ENCODE measurements at places on chromosomes 3 and 15. TPM values are rescaled to one million over a fixed set of nuclear protein-coding genes. Genes with fewer than 3 reads are reported as not detected.

GRCh38 chr3:139728414-139728813, 50.6 kb upstream of the NMNAT3 start:
- DNase-seq = no peak

DNA sequence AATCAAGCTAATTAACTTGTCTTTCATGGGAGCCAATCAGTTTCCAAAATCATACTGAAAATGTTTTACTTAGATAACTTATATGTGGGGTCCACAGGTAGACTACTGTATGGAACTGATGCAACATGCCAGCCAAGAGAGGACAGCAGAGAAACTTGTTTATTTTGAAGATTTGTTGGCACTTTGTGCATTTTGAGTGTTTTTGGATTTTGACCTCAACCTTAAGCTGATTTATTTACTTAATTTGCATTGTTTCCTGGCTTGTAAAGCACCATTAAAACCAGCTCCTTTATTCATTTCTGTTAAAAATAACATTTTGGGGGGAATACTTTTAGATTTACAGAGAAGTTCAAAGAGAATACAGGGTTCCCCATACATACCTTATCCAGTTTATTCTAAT, 166.6 kb downstream of the MCTP2 start:
- DNase-seq = no peak

- no peak for DNase-seq
These were observed 46.2 kb upstream of the PYDC2 start for GRCh38 chr3:191414732-191415131.

DNA sequence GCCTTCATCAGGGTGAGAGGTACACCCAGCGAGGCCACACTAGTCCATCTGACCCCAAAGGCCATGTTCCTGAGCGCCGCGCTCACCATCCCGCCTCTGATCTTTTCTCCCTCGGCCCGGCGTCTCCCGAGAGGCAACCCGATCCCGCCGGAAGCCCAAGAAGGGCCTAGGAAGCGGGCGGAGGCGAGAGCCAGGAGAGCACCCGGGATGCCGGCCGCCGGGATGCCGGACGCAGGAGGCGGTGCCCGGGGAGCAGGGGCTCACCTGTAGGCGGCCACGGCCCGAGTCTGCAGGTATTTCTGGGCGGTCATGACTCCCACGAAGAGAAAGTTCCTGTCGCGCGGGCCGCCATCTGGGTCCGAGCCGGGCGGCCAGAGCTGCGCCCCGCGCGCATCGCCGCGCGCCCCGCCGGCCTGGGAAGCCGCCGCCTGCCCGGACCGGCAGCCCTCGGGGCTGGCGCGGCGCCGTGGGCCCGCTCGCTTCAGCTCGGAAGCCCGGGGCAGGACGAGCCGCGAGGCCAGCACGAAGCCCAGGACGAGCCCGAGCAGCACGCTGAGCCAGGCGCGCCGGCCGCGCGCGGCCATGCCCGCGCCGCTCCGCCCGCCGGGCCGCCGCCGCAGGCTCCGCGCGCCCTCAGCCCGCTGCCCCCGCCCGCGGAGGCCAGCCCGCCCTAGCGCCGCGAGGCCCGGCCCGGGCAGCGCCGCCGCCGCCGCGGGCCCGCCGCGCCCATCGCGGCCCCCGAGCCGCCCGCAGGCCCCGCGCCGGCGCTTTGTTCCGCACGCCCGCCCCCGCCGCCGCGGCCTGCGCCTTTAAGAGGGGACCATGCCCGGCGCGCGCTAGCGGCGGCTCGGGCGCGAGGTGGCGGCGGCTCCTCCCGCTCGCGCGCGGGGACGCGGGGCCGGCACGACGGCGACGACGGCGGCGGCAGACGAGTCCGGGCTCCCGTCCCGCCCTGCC, 697 bp downstream of the CHSY1 start:
- DNase-seq = peak; percentile 50

Gene ATP11B
- 47.8 TPM for total RNA-seq

Gene ENTPD3
- total RNA-seq = not detected

Gene SI
- total RNA-seq = not detected
